Activated CD4-positive, alpha-beta T cell treated with anti-CD3 and anti-CD28 coated beads, Interleukin-2, amount 50 U/mL, for 48 hours (primary cell): ENCODE measurements at places on chromosomes 11 and 22.

- DNase-seq = no peak
These were observed 1.4 kb upstream of the RCE1 start for GRCh38 chr11:66841861-66842260.

DNA sequence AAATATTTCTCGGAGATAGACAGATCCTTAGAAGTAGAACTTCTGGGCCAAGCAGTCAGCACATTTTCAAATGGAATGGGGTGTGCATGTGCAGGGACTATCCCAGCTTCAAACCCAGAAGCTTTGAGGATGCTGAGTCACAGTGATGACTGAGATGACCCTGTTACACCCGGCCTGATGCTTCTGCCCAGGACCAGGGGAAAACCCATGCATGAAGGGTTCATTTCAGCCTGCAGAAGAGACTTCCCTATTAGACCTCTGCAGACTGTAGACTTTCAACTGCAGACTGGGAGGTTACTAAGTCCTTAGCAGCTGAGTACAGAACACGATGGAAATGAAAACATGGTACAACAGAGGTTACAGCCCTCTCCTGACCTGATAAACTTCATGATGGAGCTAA, 3.6 kb upstream of the OR2AT4 start:
- DNase-seq = peak; percentile 63

DNA sequence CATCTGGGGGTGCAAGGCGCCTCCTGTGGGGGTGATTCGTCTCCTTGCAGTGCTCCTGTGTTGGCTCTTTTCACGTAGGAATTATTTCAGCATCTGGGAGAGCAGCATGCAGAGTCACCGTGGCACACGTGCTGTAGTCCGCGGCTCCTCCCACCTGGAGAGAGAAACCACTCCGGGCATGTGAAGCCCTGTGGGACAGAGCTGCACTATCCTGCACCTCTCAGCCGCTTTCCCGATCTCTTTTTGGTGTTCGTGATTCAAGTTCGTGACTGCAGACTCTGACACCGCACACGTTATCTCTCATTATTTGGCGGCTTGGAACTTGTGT, 394.6 kb downstream of the TBC1D22A start:
- no peak for DNase-seq

DNA sequence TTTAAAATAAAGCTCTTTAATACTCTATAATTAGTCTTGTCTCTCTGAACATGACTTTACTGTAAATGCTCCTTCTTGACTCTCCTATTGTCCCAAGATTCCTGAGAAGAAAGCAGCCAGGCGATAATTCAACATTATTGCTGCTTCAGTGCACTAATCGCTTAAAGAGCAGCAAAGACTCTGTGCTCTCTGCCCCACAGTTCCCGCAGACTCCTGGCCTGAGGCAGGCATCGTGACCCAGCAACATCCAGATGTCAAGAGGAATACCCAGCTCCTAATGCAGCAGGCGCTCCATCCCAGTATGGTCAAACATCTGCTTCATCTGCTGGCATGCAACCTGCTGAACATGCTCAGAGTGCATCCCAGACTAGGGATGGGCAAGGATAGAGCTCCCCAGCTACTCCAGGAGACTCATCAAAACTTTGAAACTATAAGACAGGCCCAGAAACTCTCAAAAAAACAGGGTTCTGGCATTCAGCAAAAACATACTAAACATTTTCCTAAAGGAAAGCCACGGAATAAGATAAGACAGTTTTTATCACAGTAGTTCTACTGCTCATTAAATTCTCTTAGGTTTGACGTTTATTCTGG, 270.0 kb downstream of the SOX6 start:
- no peak for DNase-seq

GRCh38 chr11:9847636-9848035, 183.8 kb downstream of the SWAP70 start:
- no peak for DNase-seq

DNA sequence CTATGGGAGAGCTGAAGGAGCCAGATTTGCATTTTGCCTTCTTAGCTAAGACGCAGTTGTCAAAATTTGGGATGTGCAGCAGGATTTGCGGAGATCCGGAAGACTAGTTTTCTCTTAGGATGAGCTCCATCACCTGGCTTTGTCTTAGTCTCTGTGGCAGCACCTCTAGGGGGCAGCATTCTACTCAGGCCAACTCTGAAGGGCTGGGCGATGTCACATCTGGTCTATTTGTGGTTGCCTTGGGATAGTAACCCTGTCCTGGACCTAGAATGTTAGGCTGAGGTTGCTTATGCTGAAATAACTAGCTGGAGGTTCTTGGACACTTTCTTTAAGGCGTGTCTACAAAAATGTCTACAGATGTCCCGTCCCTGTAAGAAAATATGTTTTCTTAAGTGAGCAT, 116.2 kb downstream of the FAT3 start:
- peak; percentile 3 for DNase-seq

GRCh38 chr11:123110397-123110796, 48.5 kb upstream of the HSPA8 start:
- no peak for DNase-seq

DNA sequence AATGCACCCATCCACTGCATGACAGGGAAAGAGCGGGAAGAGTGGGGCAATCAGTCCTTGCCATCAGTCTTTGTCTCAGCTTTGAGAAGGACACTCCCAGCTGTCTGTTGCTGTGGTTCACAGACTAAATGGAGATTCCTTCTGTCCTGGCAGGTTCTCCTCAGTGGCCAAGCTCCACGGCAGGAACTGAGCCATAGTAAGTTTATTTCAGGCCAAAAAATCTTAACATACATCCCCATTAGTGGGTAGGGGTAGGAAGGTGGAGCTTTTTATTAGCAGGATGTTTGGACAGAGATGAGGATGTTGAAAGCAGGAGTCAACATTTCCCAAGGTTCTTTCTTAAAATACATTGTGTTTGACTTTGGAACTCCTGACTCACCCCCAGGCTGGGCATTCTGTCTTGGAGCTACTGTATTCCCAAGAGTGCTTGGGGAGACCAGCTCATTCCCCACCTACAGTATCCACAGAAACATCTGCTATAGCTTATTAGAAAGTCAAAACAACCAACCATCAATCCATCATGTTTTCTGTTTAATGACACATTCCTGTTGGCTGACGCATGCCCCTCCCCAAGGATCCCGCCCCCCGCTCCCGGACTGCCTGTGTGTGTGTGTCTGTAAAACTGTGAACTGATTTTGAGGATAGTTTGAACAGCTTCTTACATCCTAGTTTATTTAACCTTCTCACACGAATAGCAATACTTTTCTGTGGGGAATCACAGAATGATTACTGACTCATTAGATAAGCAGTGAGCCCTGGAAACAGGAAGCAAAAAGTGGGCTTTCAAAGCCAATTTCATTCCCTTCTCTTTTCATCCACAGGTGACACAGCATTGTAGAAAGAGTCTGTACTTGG, 109.5 kb downstream of the CCDC81 start:
- no peak for DNase-seq

- DNase-seq = no peak
These were observed 1.1 kb upstream of the ABCG4 start for GRCh38 chr11:119147604-119148333.

- DNase-seq = no peak
These were observed 134.4 kb downstream of the CSNK2A3 start for GRCh38 chr11:11218629-11218986.

- DNase-seq = no peak
These were observed 273.7 kb downstream of the C11orf87 start for GRCh38 chr11:109695696-109696095.

GRCh38 chr11:106997227-106997626, 21.0 kb downstream of the GUCY1A2 start:
- DNase-seq = no peak
